Stimulated activated CD4-positive, alpha-beta T cell treated with anti-CD3 and anti-CD28 coated beads, Interleukin-1b, Interleukin-23, amount 100 ng/mL, for 1 hour (primary cell): ENCODE measurements at places on chromosomes 2 and 18.

- DNase-seq = no peak
These were observed 8.8 kb downstream of the NMUR1 start for GRCh38 chr2:231521443-231521842.

DNA sequence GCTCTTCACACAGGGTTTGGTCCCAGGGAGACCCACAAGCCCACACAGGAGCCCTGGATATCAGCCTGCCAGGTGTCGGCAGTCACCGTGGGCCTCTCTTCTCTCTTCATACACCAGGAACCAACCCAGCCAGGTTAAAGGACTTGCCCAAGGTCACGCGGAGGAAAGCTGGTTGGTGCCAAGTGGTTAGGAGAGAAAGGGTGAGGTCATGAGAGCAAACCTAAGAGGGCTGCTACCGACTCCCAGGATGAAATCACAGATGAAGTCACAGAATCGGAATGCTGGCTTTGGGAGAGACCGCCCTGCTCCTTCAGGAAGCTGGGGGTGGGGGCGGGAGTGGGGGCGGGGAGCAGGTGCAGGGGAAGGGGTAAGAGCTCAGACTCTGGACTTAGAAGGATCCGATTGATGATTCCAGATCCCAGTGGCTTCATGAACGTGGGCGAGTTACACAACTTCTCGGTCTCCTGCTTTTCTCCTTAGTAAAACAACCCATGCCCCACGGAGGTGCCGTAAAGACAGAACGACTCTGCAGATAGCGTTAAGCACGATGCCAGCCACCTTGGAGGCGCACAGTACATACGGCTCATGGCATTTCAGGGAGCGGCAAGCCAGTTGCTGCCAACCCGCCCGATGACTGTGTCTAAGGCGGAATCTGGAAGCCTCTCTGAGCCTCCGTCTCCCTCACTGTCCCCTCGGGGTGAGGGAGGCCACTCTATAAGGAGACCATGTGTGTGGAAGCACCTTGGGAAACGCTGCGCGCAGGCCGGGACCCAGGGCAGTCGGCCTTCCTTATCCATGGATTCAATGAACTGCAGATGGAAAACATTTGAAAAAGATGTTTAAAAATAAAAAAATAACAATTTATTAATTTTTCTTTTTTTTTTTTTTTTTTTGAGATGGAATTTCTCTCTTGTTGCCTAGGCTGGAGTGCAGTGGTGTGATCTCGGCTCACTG, 23.0 kb upstream of the TAF1B start:
- no peak for DNase-seq

- no peak for DNase-seq
These were observed 7.2 kb downstream of the AGAP1 start for GRCh38 chr2:235500761-235501672.

- DNase-seq = no peak
These were observed 13.2 kb upstream of the SLC4A3 start for GRCh38 chr2:219614076-219614860.

GRCh38 chr2:101809698-101810097, 112.2 kb downstream of the MAP4K4 start:
- no peak for DNase-seq

DNA sequence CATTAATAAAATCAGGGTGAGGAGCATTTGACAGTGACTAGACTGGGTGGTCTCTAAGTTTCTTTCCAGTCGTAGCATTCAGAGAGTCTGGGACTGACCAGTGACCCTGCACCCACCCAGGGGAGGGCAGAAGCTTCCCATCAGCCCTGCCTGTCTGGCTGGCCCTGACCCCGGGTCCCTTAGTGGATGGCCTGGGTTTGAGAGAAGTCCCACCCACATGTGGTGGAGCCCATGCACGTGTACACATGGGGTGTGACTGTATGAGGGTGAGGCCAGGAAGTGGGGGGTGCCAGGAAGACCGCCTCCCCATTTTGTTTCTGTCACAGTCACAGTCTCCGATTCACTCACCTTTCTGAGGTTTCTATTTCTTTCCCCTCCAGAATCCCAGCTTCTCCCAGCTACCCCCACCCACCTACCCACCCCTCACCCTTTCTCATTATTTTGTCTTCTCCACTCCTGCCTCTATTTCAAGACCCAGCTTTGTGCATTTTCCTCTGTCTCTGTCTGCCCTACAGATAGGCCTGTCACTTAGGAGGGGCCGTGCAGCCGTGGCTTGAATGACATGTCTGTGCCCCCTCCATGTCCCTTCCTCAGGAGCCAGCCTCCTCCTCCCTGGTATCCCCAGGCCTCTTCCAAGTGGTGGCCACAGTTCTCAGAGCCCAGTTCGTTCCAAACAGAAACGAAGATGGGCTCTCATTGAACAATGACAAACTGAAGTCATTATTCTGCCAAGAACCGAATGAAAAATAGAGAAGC, 13.6 kb downstream of the CIB4 start:
- no peak for DNase-seq

GRCh38 chr2:46976556-46977279, 61.1 kb upstream of the MCFD2 start:
- no peak for DNase-seq

DNA sequence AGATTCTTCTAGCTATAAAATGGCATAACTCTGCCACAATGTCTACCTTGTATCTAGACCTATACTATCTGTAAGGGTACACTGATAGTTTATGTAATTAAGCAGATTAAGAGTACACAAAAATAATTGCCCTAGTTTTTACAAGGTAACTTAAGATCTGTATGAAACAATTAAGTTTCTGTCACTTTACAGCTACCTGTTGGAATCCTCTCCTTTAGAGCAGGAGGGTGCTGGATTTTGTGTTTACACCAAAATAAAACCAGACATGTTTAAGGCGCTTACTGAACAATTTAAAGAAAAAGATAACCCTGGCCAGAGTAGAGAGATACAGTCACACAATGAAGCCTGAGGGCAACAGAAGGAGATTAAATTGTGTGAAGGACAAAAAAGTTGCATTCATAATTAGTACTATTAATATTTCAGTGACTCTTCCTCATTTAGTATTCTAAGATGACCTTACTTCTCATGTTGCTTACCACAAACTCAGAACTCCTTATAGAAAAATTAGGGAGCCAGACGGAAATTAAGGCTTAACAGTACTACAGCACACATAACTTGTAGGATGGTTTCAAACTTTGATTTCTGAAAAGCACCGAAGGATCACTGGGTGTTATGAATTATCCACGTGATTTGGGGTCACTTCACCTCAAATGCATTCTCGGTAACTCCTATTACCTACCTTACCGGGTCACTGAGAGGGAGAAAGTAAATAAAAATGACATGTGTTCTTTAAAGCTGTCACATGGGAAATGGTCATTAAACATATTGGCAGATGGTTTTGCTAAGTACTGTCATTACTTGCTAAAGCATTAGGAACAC, 1.0 kb downstream of the DARS1 start:
- DNase-seq = no peak

DNA sequence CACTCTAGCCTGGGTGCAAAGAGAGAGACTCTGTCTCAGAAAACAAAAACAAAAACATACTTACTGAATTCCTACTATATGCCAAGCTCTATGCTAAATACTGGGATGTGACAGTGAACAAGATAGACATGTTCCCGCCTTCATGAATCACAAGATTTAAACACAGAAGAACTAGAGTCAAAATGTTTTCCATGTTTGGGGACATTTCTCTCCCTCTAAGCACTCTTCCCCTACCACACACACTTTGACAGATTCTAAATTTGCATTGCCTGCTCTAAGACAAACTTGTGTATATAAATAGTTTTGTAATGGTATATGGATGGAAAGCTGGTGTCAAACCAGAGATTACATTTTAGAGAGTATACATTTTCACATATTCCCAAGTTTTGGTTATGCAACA, 11.1 kb downstream of the CYBRD1 start:
- no peak for DNase-seq

GRCh38 chr2:58660046-58660445, 418.9 kb upstream of the FANCL start:
- DNase-seq = no peak

DNA sequence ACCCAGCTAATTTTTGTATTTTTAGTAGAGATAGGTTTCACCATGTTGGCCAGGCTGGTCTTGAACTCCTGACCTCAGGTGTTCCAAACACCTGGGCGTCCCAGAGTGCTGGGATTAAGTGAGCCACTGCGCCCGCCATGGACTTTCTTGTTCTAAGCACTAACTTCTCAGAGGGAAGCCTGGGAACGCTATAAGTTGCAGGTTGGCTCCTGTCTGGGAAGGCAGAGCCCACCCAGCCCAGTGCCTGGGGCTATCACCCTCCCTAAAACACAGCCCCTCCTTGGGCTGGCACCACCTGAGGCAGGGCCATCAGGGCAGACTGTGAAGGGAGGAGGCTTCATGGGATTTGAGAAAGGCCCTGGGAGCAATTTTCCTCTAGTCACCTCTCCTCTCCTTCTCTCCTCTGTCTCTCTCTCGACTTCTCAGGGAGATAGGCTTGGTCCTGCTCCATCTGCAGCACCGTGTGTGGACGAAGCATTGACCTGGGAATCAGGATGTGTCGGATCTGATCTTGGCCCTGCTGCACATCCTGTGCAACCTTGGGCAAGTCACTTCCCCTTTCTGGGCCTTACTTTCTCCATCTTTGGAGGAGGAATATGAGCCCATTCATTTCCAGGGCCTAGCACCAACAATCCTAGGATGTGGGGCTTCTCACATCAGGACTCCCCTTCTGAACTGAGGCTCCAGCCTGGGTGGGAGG, 10.9 kb downstream of the PSD4 start:
- DNase-seq = no peak

DNA sequence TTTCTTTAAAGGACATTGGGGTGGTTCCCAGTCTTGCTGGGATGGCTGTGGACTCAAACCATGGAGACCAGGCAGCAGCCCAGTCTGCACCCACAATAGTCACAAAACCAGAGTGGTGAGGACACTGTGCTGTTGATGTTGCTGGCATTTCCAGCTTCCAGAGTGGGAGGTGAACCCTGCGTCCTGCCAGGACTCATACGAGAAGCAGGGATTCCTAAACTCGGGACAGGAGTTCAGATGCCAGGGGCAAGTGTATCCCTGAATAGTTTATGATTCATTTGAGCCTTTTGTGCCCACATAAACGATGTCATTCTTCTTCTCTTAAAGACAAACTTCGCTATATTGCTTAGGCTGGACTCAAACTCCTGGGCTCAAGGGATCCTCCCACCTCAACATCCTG, 62.8 kb downstream of the TCF7L1 start:
- no peak for DNase-seq

GRCh38 chr2:136059036-136059472, 58.9 kb downstream of the CXCR4 start:
- DNase-seq = no peak

GRCh38 chr18:79484661-79485621, 89.2 kb downstream of the NFATC1 start:
- DNase-seq = no peak

DNA sequence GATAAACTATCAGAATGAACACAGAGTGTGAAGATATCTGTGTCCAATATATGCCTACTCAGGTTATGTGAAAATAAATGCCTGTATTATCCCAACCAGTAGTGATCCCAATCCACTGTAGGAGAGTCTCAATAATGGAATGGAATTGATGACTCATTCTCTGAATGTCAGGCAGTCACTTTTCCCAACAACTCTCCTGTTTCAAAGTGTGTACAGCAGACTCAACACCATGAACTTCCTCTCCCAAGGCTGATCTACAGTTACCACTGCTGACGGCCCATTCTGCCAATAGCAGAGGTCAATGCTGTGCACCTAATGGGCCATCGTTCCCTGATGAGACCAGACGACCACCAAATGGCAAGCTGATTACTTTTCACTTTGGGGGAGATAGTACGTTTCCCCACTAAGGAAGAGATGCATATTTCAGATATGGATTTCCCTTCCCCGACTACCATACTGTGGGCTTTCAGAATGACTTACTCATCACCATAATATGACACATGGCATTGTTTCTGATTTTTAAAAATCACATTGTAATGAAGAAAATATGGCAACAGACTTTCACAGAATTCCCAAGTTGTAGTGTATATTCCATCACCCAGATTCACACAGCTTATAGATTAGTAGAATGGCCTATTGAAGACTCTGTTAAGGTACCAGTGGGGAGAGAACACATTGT, 601.7 kb upstream of the VRK2 start:
- DNase-seq = no peak

DNA sequence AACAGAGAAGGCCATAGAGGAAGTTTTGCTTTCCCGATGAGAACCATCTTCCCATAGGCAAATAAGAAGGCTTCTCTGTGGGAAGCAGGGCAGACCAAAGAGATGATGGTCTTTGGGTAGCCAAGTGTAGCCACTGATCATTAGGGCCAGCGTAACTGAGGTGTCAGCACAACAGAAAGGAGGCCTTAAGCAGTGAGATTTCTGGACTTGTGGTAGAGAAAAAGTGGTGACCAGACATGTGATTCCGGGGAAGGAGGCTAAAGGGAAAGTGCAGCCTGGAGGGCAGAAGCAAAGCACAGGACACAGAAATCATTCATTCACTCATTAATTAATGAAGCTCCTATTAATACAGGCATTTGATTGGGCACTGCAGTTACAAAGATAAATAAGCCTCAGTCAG, 15.4 kb downstream of the EVA1A start:
- DNase-seq = no peak

- no peak for DNase-seq
These were observed 45.6 kb downstream of the DIPK1C start for GRCh38 chr18:74411475-74411874.

GRCh38 chr18:10367836-10368235, 86.6 kb upstream of the APCDD1 start:
- no peak for DNase-seq

DNA sequence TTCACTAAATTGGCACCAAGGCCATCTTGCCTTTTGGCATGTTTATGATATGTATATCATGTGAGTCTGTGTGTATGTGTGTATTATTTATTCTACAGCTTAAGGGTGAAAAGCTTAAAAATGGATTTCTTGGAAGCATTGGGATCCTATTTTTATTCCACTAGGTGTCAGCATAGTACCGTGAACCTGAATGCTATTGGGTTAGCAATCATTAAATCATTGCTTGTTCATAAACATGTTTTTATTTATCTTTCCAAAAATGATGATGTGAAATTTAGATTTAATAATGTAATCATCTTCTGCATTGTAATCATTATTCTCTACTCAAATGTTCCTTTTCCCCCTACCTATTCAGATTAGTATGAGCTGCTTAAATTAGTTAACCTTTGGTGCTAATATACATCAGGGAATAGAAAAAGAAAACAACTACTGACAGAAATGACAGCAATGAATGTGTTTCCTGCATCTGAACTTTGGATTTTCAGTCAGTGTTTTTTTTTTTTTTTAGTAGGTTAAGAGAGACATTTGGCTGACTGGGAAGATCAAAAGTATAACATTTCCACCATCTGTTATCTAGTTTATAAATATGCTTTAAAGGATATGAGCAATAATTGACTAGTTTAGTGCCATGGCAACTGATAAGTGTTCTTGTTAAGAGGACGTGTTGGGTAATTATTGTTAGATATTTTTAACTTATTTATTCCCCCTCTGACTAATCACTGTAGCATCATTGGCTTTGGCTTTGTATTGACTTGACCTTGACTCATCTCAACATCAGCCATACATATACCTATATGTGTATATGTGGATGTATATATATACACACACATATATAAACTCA, 14.1 kb upstream of the ZSWIM2 start:
- DNase-seq = no peak
